ENCODE measurements at places on chromosomes 2 and 18.

DNA sequence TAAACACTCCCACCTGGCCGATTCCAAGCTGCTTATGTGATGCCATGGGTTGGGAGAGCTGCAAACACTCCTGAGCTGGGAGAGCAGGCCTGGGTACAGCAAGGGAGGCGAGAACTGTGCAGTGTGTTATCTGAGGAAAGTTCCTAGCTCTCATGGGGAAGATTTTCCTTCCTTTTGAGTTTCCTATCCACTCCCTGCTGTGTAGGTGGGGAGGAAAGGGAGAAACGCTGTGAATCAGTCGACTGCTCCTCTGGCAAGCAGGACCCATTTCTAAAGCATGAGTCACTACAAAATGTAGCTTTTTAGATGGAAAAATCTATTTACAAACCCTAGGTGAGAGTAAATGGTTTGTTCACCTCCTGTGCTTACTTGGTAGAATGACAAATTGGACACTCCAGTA lies 80.4 kb downstream of the SH3RF3 start:
- no peak for DNase-seq

DNA sequence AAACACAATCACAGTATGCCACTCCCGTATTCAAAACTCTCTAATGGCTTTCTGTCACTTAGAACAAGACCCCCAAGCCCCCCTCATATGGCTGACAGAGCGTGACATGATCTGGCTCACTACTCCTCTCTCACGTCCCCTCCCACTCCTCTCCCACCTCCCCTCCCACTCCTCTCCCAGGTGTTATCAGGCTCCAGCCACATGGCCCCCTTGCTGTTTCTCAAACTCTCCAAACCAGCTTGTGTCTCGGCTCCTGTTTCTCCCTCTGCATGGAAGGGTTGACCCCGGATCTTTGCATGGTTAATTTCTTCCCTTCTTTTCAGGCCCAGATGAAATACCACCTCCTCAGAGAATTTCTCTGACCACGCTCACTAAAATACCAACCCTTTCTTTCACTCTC lies 180.8 kb downstream of the SLC8A1 start:
- no peak for DNase-seq

DNA sequence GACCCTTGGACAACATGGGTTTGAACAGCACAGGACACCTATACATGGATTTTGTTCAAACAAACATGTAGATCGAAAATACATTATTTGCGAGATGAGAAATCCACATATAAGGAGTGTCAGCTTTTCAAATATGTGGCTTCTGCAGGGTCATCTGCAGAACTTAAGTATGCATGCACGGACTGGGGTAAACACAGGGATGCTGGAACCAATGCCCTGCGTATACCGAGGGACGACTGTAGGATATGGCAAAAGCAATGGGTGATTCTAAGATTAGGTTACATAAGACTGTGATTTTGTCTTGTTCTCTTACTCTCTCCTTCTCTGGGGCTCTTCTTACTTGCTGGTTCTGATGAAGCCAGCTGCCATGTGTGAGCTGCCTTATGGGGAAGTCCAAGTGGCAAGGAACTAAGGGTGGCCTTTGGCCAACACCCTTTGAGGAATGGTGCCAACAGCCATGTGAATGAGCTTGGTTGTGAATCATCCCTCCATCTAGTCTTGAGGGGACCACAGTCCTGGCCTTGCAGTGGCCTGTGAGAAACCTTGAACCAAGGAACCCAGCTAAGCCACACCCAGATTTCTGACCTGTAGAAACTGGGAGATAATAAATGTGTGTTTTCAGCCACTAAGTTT lies 66.5 kb downstream of the EVA1A start:
- DNase-seq, result no peak

- DNase-seq, result no peak
Measured at GRCh38 chr2:217279140-217279539, 419.3 kb upstream of the TNP1 start.

- no peak for DNase-seq
Measured at GRCh38 chr2:120103723-120104467, 91.0 kb downstream of the EPB41L5 start.

GRCh38 chr2:181810823-181811695 lies 80.5 kb upstream of the ITPRID2 start:
- DNase-seq, result no peak

GRCh38 chr2:181054256-181054655 lies 73.9 kb downstream of the UBE2E3 start:
- no peak for DNase-seq

DNA sequence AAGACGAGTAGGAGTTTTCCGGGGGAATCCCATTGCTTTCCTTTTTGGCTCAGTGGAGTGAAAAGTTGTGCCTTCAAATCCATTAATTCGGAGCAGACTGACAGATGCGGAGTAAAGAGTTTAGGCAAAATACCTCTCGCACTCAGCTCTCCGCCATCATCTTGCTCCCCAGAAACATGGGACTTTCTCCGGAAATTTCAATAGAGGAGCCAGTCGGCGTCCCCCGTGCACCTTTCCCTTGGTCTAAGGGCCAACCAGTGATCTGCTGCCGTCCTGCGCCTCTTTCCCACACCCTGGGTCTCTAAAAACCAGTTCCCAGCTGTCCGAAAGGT lies 318 bp downstream of the TYW5 start:
- peak; percentile 7 for DNase-seq

- DNase-seq, result no peak
Measured at GRCh38 chr18:51107082-51107481, 77.1 kb downstream of the SMAD4 start.

GRCh38 chr2:183998797-183999190 lies 599.5 kb upstream of the ZNF804A start:
- no peak for DNase-seq

DNA sequence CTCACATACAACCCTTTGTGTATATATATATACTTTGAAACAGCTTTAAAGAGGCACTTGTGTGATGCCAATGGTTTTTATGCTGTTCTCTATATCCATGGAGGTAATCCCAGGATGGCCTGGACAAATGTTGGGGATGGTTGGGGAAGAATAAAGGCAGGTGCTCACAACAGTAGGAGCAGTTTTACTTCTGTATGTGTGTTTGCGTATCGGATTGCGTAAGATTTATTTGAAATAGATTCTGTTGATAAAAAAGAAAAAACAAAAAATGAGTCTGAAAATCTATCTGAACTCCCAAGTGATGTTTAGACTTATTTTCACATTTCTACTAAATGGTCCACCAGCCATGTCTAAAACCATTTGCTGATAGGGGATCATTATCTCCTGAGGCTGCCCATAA lies 29.3 kb downstream of the MRPL19 start:
- DNase-seq, result no peak

DNA sequence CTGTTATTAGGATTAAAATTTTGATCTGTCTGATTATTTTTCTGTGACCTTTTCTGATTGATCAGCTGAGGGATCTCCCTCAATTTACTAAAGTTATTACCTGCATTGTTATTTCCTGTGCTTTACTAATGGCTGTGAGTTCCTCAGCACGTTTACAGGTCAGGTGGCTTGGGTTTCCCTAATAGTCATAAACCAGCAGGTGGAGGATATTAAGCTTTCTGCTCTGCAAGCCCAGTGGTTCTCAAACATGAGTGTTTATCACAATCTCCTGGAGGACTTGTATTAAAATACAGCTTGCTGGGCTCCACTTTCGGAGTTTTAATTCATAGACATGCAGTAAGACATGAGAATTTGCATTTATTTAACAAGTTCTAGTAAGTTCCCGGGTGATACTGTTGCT lies 22.4 kb upstream of the UGP2 start:
- DNase-seq, result no peak

DNA sequence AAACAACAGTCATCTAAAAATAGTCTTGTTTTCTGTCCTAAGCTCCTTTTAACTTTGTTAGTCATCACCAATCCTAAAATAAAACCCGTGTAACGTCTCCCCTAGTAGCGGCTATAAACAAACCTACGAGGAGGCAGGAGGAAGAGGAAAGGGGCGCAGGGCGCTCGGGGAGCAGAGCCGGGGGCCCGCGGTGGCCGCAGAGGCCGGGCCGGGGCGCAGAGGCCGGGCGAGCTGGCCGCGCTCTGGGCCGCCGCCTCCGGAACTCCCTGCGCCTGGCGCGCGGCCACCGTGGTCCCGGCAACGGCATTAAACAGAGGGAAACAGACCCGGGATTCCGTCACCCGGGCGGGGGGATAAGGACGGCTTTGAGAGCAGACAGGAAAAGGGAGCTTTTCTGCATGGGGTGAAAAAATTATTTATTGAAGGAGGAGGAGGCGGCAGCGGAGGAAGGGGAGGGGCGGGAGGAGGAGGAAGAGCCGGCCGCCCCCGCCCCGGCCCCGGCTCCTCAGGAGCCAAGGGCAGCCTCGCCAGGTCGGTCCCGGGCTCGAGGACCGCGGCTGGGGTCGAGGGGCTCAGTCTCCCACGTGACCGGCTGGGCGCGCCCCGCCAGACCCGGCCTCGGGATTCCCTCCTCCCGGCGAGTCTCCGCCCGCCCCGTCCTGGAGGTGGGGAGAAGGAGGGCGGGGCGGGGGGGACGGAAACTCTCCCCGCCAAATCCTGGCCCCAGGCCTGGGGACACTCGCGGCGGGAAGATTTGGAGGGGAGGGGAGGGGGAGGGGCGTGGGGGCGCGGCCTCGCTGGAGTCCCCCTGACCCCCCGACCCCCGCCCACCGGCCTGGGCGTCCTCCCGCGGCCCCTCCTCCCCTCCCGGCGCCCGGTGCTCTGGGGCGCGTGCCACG lies 1.8 kb upstream of the NFATC1 start:
- DNase-seq, result no peak

DNA sequence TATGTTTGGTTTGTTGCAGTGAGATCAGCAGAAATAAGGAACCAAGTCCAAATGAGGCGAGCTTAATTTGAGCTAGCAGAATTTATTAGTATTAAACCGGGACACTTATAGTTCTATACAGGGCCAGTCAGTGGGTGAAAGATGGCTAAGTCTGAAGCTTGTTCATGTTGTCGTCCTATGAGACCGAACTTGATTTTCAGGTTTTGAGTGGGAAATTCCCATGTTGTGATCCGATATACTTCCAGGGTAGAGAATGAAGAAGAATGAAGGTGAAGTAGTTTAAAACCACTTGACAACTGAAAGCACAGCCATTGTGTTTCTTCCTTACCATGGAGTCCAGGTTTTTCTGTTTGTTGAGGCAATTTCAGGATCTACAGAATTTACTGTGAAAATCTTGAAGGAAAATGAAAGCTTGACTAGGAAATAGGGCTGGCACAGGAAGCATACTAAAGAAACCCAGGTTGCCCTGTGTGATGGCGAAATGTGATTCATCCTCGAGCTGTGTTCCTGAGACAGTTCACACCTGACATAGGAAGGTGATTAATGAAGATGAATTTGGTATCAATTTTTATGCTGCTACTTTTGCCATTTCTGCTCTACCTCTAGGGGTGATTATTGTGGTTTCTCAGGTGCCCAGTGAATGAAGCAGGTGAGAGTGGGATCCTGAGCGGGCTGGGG lies 37.6 kb upstream of the MGAT5 start:
- no peak for DNase-seq

GRCh38 chr2:178824181-178824580 lies 17.0 kb upstream of the TTN start:
- no peak for DNase-seq

DNA sequence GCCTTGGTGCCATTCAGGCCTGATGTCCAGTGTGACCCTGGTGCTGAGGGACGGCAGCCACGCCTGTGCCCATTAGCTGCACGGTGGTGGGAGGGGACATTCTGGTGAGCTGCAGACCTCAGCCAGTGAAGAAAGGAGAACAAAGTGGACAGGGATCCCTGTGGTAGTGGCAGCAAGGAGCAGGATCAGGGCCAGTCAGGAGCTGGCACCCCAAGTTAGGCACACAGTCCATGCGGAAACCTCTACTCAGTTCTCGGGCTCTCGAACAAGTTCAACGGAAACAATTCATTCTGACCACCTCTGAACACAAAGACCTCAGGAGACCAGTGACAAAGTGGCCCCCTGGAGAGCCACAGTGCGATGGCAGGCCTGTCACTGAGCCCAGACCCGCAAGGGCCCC lies 30.1 kb downstream of the COA5 start:
- no peak for DNase-seq

Data from stimulated activated CD4-positive, alpha-beta T cell treated with anti-CD3 and anti-CD28 coated beads, TNF-alpha, amount 100 ng/mL, for 48 hours (primary cell).